ENCODE measurements at places on chromosomes 3 and 15.

- no peak for DNase-seq
Measured at GRCh38 chr3:188491276-188491687, 337.3 kb downstream of the LPP start.

GRCh38 chr3:55118451-55118850 lies 190.6 kb upstream of the LRTM1 start:
- no peak for DNase-seq

GRCh38 chr3:40452562-40452875 lies 4.6 kb upstream of the RPL14 start:
- DNase-seq = no peak

GRCh38 chr3:61157414-61157813 lies 93.8 kb downstream of the FHIT start:
- no peak for DNase-seq

DNA sequence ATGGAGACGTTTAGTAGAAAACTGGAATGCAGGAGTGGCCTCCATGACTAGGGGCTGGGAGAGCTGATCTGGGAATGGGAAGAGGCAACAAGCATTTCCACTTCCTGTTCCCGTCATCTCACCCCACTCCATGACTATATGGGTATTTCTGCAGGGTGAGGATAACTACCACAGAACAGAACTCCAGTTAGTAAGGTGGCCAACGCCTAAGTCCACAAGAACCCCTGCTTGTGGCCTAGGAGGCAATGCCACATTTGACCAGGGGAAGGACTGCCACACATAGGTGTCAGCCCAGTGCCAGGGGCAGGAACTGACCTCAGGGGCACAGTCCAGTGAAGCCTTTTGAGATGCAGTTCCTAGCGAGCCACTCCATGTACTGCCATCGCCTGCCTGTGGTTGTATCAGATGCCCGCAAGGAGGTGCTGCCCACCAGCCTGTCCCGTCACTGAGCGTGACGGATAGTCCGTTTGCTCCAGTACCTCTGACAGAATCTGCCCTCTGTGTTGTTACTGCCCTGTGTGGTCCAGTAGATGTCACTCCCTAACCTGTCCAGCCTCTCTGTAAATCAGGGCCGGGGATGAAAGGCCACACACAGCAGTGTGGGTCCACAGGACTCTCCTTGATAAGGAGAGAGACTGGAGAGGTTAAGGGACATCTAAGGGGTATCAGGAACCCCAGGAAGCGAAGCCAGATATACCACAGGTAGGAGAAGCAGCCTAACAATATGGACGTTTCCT lies 3.5 kb upstream of the MTFMT start:
- peak; percentile 90 for DNase-seq

DNA sequence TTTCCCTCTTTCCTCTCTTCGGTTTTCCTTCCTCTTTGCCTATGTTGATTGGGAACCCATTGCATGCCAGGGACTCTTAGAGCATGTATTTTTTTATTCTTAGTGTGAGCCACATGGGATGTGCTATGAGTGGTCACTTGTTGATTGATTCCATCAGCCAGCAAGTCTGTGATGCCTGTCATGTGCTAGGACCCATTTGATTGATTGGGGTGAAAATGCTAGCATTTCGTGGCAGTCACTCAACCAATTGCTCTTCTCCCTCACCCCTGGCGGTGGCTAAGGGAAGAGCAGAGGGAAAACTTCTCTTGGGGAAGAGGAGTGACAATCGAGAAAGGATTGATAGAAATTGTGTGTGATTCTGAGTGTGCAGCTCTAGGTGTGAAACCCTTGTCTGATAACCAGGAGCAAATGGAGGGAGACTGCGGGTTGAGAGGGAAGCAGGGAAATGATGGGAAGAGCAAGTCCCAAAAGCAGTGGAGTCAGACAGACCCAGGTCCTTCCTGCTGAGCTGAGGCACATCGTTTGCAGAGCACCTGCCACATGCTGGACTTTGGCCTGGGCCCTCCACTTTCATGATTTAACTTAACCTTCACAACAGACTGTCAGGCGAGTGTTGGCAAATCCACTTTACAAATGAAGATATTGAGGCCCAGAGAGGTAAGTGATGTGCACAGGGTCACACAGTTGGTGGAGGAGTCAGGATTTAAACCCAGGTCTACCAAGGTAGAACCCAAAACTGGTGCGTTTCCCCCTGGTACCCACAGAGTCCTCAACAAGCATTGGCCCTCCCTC lies 40.0 kb downstream of the SLC6A11 start:
- peak; percentile 11 for DNase-seq

Measured in RPMI8226 (cell line).